Fibroblast of lung (primary cell): ENCODE measurements at places on chromosomes 11 and 22. TPM values are rescaled to one million over a fixed set of nuclear protein-coding genes. Genes with fewer than 3 reads are reported as not detected.

Gene MS4A15
- total RNA-seq: not detected in 2 replicates

Gene RBM14
- total RNA-seq: 14.1 and 27.6 TPM in 2 replicates

Gene ACAT1
- total RNA-seq: 91.4 and 138 TPM in 2 replicates

Gene CARD18
- not detected in 2 replicates for total RNA-seq

Gene SLC22A12
- total RNA-seq: not detected in 2 replicates

Gene PHF21A
- 13.6 and 21.0 TPM in 2 replicates for total RNA-seq

Gene MPZL3
- total RNA-seq: 0.26 and 0.33 TPM in 2 replicates

Gene RIMBP3B
- total RNA-seq: under 0.01 TPM in 2 replicates

Gene TMPRSS4
- not detected in 2 replicates for total RNA-seq

Gene A4GALT
- 14.9 and 16.2 TPM in 2 replicates for total RNA-seq

Gene SCO2
- total RNA-seq: 3.1 and 3.6 TPM in 2 replicates

Gene SEC14L6
- under 0.01 and 0.66 TPM in 2 replicates for total RNA-seq

Gene MYEOV
- 1.2 TPM in 1 of 2 replicates, not detected in the other for total RNA-seq

Gene C11orf71
- total RNA-seq: 3.9 and 9.6 TPM in 2 replicates

Gene PKDREJ
- total RNA-seq: under 0.01 TPM in 2 replicates

Gene ANKK1
- under 0.01 TPM in 1 of 2 replicates, not detected in the other for total RNA-seq

Gene CALCA
- total RNA-seq: not detected in 2 replicates

Gene GPR83
- total RNA-seq: not detected in 2 replicates

Gene CAPN5
- total RNA-seq: 12.3 and 17.5 TPM in 2 replicates

Gene OR5A1
- not detected in 2 replicates for total RNA-seq

Gene TRIM51
- not detected in 2 replicates for total RNA-seq

Gene PRAME
- under 0.01 TPM in 1 of 2 replicates, not detected in the other for total RNA-seq

Gene PC
- 10.3 and 22.8 TPM in 2 replicates for total RNA-seq

Gene ADAMTS15
- total RNA-seq: 23.4 and 24.9 TPM in 2 replicates

Gene SYT9
- not detected in 2 replicates for total RNA-seq

Gene C22orf31
- 0.17 TPM in 1 of 2 replicates, not detected in the other for total RNA-seq

Gene TMEM86A
- 0.77 and 0.83 TPM in 2 replicates for total RNA-seq

Gene SESN3
- 41.1 and 60.1 TPM in 2 replicates for total RNA-seq

Gene C11orf21
- total RNA-seq: under 0.01 TPM in 1 of 2 replicates, not detected in the other

Gene SCGB1C1
- not detected in 2 replicates for total RNA-seq

Gene ABCC8
- not detected in 2 replicates for total RNA-seq

Gene KCNJ1
- total RNA-seq: under 0.01 TPM in 1 of 2 replicates, not detected in the other

Gene TTLL1
- 13.4 and 15.7 TPM in 2 replicates for total RNA-seq

Gene CSNK1E
- 85.0 and 99.3 TPM in 2 replicates for total RNA-seq

Gene ANO9
- total RNA-seq: not detected in 2 replicates

Gene HTR3A
- total RNA-seq: not detected in 2 replicates

Gene ARFGAP2
- 68.1 and 80.4 TPM in 2 replicates for total RNA-seq

Gene INPP5J
- 0.26 and 0.33 TPM in 2 replicates for total RNA-seq
